Kidney glomerular epithelial cell (primary cell): ENCODE measurements at places on chromosomes 4 and X.
A peak's percentile ranks its signal among the peaks of the same experiment; 100 is the strongest.

GRCh38 chr4:41080976-41081375 is 133.4 kb downstream of the APBB2 start:
- DNase-seq = no peak

GRCh38 chr4:156298230-156298629 is 344.6 kb upstream of the CTSO start:
- peak; percentile 79 for DNase-seq

GRCh38 chrX:143429131-143429530 is 88.1 kb downstream of the SPANXN3 start:
- DNase-seq = peak; percentile 26

- DNase-seq = peak; percentile 7
Measured at GRCh38 chr4:89615051-89615450, 221.9 kb downstream of the SNCA start.

DNA sequence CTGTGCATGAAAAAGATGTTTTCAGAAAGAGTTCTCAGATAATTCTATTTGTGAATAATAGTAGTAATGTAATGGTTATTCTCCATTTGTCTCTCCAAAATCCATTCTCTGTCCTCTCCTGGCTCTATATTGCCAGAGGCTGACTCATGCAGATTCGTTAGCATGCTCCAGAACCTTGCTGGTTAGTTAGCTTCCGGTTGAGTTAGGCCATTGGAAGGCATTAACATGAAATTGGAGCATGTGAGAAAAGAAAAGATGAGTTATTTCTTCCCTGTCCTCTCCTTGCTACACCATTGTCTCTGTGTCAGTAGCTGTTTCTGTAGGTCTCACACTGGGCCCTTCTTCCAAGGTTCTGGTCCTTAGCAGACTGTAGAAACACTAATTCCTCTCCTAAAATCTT is 23.5 kb upstream of the PRDM8 start:
- no peak for DNase-seq

- no peak for DNase-seq
Measured at GRCh38 chrX:112967903-112968302, 127.3 kb upstream of the AMOT start.

DNA sequence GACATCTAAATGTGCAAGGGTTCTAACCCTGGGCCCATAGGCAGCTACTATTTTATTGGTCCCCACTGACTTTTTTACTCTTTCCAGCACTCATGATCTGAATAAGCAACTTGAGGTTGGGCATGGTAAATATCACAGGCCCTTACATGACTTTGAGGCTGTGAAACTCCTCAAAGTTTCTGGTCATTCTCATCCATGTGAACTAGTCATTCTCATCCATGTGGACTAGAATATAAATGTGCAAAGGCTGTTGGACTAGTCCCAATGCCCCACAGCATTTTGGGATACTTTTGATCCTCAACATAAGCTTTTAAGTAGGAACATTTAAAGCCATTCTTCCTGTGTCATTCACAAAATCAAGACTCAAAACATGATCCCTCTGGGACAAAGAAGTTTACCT is 290.7 kb upstream of the PPARGC1A start:
- no peak for DNase-seq

- no peak for DNase-seq
Measured at GRCh38 chrX:49214996-49215526, 15.1 kb upstream of the SYP start.

DNA sequence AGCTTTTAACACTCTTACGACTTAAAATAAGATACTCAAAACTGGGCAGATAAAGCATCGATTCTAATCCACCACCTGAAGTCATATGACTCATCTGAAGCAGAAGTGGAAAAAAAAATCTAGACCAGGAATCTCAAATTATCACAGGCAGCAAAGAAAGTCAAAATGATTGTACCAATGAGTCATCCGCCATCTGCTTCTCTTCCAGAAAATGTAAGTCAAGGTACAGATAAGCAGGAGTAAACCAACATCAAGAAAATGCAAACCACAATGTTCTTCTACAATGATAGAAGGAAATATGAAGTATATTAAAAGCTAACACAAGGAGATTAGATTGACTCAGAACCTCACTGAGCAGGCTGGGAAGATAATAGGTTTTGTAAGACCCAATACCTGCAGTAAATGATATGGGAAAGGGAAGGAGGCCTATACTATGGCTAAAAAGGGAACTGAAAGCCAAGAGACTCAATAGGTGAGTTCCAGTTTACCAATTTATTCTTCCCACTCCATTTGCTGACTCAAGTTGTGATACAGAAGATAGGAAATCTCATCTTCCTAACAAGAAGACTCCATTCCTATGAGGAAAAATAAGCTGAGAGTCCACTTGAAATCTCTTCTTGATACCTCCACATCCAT is 88.4 kb upstream of the TET2 start:
- DNase-seq = no peak

GRCh38 chr4:121806411-121806810 is 5.3 kb downstream of the EXOSC9 start:
- DNase-seq = no peak

DNA sequence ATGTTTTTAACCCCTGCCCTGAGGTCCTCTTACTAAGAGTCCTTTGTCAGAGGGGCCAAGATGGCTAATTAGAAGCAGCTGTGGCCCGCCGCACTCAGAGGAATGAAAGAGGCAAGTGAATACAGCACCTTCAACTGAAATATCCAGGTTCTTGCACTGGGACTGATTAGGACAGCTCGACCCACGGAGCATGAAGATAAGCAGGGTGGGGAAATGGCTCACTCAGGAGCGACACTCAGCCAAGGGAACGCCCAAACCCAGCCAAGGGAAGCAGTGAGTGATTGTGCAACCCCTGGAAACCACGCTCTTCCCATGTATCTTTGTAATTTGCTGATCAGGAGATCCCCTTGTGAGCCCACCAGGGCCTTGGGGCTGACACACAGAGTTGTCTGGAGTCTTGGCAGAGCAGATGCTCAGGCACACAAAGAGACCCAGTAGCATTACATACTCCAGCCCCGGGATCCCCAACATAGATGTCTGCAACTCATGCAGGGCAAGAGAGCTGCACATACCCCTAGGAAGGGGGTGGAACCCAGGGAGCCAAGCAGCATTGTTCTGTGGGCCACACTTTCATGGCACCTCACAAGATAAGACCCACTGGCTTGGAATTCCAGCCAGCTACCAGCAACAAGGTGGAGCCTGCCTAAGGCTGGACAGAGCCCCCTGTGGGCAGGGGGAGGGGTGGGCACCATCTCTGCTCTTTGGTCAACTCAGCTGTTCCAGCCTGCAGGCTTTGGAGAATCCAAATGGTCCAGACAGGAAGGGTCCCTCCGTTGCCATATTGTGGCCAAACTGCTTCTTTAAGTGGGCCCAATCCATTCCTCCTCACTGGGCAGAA is 23.3 kb downstream of the F8A3 start:
- no peak for DNase-seq
